NCI-H2029 treated with DMSO at 0.1 percent for 48 hours (cell line): ENCODE measurements at places on chromosomes 12 and 14.

DNA sequence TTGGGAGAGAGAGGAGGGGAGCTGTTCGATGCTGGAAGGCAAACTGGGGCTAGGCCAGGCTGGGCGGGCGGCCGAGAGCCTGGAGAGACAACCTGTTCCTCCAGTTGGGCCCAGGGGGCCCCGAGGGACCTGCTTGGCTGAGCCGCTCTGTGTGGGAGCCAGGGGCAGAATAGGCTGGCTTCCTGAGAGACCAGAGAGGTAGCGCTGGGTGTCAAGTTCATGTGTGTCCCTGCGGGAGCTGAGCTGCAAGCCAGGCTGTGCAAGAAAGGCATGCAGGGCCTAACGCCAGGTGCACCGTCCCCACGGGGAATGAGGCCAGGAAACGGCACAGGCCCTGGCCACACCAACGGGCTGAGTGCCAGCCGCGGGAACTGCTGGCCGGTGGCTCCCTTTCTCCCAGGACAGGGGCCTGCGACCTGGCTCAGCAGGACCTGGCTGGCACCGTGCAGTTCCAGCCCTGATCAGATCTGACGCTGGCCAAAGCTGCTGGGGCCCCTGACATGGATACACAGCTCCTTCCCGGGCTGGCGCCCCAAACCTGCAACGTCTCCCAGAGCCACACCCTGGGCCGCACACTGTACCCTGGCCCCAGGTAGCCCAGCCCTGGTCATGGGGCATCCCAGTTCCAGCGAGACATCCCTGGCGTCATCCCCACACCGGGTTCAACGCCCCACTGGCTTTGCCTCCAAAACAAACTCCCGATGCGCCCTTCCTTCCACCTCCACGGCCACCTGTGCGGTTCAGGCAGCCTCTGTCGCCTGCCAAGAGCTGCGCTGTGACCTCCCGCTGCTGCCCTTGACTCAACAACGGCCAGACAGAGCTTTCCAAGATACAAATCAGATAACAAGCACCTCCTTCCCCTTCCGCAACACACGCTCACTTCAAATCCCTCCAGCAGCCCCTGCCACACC, 65.0 kb downstream of the RFLNA start:
- DNase-seq = peak; percentile 41

DNA sequence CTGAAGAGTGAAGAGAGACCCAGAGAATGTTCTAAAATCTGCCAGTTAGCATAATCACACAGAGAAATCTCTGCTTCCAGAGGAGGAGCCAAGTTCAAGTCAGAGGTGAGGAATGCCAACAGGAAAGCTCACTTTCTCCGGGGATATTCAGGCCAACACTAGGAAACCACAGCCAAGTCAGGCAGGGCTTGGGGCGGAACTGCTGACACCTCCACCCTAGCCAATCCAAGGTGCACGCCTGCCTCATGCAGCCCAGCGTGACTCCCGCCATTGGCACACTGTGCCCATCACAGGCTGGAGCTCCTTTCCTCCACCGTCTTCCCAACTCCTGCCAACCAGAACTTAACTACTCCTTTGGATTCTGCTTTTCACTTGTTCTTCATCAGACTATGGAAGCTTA, 374.3 kb upstream of the CCDC196 start:
- no peak for DNase-seq

GRCh38 chr14:95341115-95341514, 21.4 kb upstream of the CLMN start:
- DNase-seq = no peak

DNA sequence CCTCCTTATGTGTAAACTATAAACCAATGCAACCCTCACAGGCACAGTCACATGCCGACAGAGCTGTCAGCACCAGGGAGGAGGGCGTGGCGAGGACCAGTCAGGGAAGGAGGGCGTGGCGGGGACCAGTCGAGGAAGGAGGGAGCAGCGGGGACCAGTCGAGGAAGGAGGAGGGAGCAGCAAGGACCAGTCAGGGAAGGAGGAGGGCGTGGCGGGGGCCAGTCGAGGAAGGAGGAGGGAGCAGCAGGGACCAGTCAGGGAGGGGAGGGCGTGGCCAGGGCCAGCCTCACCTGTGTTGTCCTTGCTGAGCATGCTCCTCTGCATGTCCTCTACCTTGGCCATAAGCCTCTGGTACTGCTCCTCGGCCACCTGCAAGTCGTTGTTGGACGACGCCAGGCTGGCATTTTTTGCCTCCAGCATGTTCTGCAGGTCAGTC, 24.2 kb downstream of the GOLGA3 start:
- no peak for DNase-seq

- DNase-seq = no peak
Measured at GRCh38 chr14:49623941-49624839, 3.6 kb downstream of the MGAT2 start.

DNA sequence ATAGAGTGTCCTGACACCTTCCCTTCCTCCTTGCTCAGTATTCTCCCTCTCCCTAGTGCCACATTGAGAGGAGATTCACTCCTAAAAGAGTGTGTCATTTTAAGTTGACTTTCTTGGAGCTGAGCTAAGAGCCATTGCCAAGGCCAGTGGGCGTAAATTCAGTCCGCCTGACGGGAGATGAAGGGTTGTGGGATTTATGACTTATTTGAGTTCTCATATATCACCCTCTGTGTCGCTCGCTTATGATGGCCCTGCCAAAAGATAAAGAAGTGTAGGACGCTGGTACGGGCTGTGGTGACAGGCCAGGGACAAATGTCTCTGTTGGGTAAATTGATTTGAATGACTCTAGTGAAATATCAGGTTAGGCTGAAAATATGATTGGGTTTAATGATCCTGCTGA, 867.4 kb downstream of the NRXN3 start:
- DNase-seq = no peak
